Mesenchymal stem cell (in vitro differentiated cells and primary cell): ENCODE measurements at places on chromosomes 2 and 18.

DNA sequence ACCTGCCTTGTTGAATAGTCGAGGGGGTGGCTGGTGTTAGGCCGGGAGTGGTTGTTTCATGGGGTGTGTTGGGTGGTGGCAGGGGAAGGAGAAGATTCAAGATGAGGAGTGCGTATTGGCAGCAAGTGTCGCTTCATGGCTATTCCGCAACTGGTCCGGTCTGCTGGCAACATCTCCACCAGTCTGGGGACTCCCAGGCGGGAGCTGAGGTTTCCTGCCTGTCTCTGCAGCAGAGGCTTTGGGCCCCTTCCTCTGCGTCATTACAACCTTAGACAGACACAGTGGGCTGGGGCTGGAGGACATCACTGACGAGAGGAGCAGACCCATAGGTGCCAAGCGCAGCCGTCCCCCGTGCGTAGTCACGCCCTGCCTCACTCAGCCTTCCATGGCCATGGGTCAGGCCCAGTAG is 64.0 kb upstream of the MCFD2 start:
- DNase-seq: no peak

DNA sequence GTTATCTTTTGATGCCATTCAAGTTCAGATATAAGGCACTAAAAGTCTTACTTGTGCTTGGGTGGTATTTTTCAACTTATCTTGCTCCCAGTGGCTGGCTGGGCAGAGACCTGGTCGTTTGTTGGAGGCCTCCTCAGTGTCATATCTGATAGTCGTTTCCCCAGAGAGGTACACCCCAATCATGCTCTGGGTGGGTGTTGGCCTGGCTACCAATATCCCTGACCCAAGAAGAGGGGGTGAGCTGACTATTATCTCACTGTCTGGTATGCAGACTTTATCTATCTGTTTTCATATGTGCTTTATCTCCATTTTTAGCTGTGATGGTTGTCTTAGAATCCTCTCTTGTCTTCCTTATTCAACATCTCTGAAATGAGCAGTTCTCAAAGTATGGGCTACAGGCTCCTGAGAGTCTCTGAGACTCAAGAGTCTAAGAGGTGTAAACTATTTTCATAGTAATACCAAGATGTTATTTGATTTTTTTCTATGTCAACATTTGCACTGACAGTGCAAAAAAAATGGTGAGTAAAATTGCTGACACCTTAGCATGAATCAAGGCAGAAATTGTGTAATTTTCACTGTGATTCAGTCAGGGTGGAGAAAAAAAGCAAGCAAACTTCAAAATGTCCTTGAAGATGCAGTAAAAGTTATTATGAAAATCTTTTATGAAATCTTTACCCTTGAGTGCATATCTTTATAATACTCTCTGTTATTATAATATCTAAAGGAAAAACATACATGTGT is 12.3 kb upstream of the PLEK start:
- no peak for DNase-seq

DNA sequence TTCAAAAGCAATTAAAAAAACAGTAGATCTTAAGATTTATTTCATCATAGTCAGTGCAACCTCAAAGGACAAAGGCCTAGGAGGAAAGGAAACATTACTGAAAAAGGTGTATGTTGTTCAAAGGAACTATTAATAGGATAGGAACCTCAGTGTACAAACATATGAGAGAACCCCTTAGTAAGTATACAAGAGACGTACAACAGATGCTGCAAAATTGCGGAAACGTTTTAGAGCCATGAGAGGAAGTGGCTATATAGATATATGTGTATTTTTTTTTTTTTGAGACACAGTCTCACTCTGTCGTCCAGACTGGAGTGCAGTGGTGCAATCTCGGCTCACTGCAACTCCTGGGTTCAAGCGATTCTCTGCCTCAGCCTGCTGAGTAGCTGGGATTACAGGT is 22.2 kb downstream of the PIK3C3 start:
- DNase-seq: no peak

- DNase-seq: peak; percentile 55
These were observed 202.2 kb downstream of the TRIB2 start for GRCh38 chr2:12918835-12919445.

DNA sequence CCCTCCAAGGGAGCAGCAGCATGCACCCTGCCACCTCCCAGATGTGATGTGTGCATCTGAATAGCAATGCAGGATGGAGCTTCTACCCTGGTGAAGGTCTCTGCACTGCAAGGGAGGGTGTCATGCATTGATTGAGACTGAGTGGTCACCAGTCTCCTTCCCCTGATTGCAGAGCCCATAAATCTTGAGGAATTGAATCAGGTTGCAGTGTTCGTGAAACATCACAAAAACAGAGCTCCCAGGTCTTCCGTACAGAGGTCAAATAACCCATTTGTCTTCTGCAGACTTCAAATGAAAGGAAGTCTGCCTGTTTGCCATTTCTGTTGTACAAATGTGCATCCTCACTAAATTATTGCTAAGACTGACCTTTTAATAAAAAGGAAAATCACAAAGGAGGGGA is 136.8 kb downstream of the WDSUB1 start:
- DNase-seq: no peak

DNA sequence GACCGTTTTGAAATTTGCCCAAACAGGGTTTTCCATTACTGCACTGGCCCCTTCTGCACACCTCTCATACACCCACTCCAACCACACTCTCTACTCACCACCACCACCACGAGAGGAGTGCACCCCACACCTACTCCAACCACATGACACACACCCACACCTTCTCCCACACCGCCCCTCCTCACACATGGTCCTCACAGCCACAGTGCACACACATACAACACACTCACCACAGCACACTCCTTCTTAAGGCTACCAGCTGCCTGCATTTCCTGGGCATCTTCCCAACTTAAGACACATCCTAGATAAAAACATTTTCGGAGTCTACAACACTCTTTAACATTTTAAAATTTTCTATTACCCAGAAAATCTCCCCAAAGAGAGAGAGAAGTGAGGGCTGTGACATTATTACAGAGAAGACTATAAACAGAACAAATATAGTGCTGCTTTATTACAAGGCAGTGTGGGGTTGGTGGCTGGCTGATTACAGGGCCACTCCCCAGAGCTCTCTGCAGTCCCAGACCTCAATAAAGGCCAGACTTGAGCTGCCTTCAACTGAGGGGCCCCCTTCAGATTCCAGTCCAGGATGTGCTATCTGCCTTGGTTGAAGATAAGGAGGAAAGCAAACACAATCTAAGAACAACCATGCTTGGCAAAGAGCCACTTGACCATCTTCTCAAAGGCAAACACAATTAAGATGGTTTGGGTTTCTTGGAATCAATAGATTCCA is 36.1 kb downstream of the NHEJ1 start:
- peak; percentile 19 for DNase-seq

DNA sequence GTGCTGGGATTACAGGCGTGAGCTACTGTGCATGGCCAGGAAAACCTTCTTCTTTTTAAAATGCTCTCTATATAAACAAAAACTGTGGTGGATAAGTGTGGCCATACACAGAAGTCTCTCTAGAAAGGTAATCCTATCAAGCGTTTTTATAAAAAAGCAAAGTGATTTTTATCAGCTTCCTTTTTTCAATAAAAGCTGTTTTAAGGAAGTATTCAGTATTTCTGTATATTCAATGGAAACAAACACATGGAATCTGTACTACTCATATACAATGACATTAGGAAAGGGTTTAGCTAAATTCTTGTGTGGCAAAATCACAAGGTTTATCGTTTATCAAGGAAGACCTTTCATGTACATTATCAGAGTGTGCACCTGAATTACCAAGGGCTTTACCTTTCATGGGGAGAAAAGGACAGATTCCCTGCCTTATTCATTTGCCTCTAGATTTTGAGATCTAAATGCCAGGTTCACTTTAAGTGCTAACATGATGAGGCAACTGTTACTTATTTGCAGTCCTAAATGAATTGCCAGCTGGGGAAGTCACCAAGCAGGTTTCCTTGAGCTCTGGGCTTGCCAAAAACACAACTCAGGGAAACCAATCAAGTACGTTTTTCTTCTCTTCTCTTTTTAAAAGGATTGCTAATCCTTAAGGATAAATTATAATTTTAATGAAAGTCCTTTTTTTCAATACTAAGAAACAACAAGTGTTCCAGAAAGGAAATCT is 70.8 kb downstream of the RTN4 start:
- no peak for DNase-seq

GRCh38 chr18:48832938-48833700 is 117.6 kb downstream of the SMAD7 start:
- peak; percentile 73 for DNase-seq

- DNase-seq: no peak
These were observed 163.0 kb downstream of the IRS1 start for GRCh38 chr2:226636586-226636985.

DNA sequence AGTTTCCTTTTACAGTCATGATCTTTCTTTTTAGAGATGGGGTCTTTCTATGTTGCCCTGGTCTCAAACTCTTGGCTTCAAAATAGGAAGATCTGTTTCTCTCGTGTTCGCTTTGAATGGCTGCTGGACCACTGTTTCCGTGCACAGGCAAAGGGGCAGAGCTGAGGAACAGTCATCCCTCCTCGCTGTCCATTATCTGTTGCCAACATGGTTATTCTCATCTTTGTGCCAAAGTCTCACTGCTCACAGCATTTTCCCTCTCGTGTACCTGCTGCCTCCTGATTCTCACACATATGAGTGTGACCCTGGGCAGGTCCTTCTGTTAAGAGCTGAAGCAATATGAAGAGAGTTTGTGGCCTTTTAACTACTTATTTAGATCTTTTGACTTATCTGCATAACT is 28.0 kb upstream of the CCNYL1 start:
- no peak for DNase-seq

DNA sequence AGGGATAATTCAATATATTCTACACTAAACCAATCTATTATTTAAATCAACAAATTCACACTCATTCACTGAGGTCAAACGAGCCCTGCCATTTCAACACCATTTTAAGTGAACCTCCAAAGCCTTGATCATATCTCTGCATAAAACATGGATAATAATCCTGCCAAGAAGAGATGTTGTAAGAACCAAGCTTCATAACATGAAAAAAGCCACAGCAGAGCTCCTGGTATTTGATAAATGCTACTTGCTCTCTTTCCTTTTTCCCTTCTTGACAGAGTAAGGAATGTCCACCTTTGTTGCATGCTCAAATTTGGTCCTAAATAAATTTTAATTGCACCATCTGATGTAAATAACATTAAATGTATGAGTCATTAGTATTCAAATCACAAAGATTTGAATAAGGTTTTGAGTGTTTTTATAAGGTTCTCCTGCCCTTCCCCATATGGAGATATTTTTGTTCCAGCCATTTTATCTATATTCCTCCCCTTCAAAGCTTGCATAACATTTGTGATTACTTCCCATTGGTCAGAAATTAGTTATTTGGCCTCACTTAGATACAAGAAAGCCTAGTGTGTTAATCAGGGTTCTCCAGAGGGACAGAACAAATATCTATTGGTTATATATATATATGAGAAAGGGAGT is 318.8 kb downstream of the RND3 start:
- no peak for DNase-seq

DNA sequence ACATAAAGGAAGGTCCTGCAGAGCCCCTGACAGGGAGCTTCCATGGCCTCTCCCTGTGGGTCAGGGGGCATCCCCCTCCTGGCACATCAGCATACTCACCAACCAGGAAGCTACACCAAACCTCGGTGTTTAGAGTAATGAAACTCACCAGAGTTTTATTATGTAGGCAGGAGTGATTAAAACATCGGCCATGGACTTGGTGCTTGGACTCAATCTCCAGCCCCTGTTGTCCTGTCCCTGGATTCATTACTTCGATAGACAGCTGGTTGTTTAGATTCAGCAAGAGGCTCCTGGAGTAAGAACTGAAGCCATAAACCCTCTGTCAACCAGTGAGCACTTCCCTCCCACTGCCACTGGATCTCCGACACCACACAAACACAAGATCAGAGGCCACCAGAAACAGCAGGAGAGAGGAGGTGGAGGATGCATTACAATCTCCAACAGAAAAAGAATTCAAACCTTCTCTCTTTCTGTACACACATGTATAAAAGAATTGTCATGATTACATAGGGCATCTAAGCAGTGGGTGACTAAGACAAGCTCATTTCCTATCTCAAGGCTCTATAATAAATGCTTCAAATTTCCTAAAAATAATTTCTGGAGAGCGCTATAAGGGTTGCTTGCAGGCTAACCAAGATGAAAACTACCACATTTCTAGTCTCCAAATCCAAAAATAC is 27.2 kb downstream of the TBC1D8 start:
- peak; percentile 44 for DNase-seq

DNA sequence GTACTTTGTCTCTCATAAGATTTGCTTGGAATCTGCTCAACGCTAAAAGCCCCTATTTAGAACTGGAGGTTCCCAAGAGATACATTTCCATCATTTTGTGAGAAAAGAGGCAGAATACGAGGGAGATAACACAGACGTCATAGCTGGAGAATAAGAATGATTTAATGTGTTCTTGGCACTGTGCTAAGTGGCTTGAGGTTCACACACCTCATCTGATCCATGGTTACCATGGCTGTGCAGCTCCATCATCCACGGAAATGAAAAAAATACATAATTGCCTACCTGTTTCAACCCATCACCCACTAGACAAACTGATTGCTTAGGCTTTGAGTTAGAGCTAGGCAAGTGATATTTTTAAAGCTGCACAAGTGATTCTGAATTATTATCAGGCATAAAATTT is 227.6 kb downstream of the SLC8A1 start:
- DNase-seq: no peak

DNA sequence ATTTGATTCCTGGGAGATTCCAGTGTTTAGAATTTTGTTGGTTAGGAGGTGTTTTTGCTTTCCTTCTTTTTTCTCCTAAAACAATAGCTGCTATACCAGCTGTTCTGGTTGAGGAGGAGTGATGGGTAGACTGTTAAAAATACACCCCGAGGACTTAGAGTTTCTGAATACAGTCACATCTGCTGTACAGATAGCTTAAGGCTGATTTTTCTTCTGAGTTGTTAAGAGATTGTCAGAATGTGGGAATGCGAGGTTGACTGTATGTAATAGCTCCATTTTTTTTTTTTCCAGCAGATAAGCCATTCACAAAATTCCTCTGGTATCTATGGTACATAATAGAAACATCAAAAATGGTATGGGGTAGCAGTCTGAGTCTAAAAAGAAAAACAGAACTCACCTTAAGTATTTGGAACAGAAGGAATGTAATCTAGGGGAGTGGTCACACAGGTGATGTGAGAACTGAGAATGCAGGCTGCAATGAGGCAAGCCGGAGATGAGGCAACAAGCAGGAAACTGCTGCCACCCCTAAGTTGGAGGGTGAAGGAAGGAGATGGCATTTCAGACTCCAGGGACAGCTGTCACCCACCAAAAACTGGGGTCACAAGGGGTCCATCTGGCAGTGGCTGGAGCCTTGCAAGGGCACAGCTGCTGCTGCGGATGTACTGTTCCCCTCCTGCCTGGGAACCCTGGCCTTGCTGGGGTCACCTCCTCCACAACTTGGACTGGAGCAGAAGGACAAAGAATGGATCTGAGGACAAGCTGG is 2.4 kb downstream of the DGKD start:
- DNase-seq: no peak

- peak; percentile 61 for DNase-seq
These were observed 551.1 kb downstream of the TNS1 start for GRCh38 chr2:217451666-217452065.

- no peak for DNase-seq
These were observed 234.7 kb downstream of the HRH4 start for GRCh38 chr18:24695168-24695567.
